ENCODE measurements at places on chromosomes 4 and X.

DNA sequence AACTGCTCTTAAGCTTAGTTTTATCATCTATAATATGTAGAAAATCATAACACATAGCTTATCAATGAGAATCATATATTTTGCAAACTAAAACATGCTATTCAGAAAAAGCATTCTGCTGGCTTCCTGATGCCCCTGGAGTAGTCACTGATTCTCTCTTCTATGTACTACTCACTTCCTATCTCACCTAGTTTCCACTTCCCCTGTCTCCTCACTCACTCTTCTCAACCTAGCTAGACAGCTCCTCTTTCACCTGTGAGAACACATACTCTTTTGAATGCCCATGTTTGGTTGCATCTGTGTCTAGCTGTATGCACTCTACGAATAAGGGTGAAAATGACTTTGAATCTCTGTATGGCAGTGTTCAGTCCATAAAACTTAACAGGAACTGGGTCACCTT lies 9.3 kb downstream of the TMEM144 start:
- DNase-seq, result no peak

DNA sequence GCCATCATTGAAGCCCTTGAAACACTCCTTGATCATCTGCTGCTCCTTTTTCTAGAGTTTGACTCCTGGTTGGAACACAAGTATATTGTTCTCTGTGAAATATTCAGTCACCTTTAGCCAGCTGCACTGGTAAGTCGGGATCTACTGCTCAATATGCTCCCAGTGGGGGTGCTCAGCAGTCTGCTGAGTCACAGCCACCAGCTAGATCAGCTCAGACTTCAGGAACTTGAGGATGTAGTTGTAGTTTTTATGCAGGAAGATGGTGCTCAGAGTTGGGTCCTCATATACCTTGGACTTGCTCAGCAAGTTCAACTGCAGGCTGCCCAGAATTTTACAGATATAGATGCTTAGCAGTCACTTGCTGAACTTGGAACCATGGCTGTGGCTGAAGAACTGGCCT lies 202.5 kb upstream of the RPL34 start:
- DNase-seq, result no peak

- peak; percentile 17 for DNase-seq
Measured at GRCh38 chr4:151034829-151035228, 19.7 kb upstream of the LRBA start.

- peak; percentile 75 for DNase-seq
Measured at GRCh38 chrX:23503835-23504539, 163.3 kb upstream of the PRDX4 start.

DNA sequence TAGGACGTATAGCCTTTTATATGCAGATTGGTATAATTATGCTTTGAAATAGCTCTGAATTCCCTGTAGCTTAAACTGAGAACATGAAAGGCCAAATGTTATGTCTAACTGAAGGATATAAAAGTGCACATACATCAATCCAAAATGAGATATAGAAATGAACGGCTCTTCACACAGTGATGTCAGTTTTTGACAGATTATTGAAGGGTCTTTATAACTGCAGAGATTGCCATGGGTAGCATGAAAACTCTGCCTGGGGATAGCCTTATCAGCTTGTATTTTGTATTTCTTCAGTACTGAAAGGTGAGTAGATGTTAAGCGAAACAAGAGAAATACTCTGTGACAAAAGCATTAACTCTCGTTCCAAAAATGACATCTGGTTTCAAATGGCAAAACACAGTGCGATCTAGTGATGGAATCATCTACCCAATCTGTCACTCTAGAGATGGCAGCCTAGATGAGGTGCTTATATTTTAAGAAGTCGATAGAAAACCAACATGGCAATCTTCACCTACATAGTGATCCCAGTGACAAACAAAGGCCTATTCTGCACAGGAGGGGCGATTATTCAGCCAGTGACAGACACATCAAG lies 59.7 kb downstream of the PCDH10 start:
- no peak for DNase-seq

DNA sequence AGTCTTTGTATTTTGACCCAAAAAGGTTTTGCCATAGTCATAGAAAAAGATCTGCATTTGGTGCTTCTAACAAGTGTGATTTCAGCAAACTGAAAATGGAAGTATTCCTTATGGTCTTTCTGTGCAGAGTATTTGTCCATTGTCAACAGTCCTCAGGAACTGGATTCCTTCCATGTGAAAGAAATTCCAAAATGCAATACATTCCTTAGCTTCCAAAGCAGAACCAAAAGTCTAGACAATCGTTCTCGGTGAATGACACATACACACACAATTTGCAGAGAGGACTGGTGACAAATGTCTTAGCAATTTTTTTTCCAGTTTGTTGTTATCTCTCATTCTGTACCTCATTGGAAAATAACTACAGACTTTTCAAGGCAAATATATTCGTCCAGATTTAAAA lies 562.2 kb upstream of the SLIT2 start:
- DNase-seq, result no peak

DNA sequence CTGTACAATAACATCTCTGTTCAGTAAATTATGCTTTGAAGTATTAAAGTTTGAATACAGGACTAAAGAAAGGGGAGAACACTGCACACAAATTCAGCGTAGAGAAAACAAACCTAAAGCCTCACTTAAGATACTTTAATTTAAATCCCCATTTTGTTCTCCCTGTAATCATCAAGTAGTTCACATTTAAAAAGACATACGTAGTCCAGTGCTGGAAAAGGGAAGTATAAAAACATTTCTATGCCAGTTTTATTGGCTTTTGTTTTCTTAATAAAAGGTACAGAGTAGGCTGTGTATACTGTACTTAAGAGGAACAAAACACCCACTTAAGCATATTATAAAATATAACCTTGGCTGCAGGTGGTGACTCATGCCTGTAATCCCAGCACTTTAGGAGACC lies 101.6 kb downstream of the FGF16 start:
- peak; percentile 1 for DNase-seq

DNA sequence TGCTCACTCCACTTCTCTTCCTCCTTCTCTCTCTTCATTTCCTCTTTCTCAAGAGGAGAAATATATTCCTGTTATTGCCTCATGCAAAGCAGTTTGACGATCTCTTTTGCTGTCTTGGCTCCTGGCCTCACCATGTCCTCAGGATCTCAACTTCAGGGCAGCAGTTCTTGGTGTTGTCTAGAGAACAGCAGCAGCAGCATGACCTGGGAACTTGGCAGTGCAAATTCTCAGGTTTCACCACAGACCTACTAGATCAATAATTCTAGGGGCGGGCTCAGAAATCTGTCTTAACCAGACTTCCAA lies 193.4 kb upstream of the EDNRA start:
- DNase-seq, result no peak

DNA sequence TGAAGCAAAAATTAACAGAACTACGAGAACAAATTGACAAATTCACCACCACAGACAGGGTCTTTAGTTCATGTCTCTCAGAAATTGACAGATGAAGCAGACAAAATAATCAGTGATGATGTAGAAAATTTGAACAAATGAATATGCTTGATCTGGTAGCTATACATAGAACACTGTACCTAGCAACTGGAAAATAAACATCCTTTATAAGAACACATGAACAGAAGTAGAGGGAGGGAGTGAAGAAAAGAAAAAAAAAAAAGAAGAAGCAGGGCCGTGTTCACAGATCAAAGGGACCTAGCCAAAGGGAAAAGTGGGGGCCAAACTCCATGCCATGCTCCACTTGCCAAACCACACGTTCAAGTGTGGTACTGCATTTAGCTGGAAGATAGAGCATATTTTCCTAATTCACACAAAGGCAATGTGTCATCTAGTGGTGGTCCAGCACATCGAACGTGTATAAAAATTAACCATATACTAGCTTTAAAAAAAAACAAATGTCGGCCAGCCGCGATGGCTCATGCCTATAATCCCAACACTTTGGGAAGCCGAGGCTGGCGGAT lies 5.6 kb upstream of the THOC2 start:
- DNase-seq, result no peak

- no peak for DNase-seq
Measured at GRCh38 chrX:139429913-139430312, 100.6 kb upstream of the F9 start.
